ENCODE measurements at places on chromosomes 1 and 21. TPM values are rescaled to one million over a fixed set of nuclear protein-coding genes. Genes with fewer than 3 reads are reported as not detected.

Gene RORC
- 13.0 TPM for total RNA-seq

Gene KCNE2
- total RNA-seq, result not detected

Gene XCL1
- total RNA-seq, result 0.67 TPM

Gene OR2L8
- not detected for total RNA-seq

Gene WDR4
- total RNA-seq, result 4.8 TPM

Gene NTMT2
- total RNA-seq, result 5.9 TPM

Gene MYOM3
- 409 TPM for total RNA-seq

Gene ADCY10
- total RNA-seq, result 0.47 TPM

Gene GBP3
- total RNA-seq, result 7.4 TPM

Gene COL9A2
- total RNA-seq, result 0.45 TPM

Gene PLCH2
- 0.25 TPM for total RNA-seq

Gene RIPPLY3
- total RNA-seq, result not detected

Gene MATN1
- total RNA-seq, result not detected

Gene IRF6
- 48.5 TPM for total RNA-seq

Gene WNT2B
- total RNA-seq, result 2.0 TPM

Gene TMEM269
- not detected for total RNA-seq

Gene RAB3B
- total RNA-seq, result not detected

Gene SPRR5
- total RNA-seq, result not detected

Gene RXRG
- total RNA-seq, result 2.2 TPM

Gene HRNR
- not detected for total RNA-seq

Gene DSCAM
- not detected for total RNA-seq

Gene GNAT2
- not detected for total RNA-seq

Gene DMRTA2
- total RNA-seq, result not detected

Gene RIPK4
- total RNA-seq, result 0.17 TPM

Gene IVL
- total RNA-seq, result not detected

Gene CHI3L1
- total RNA-seq, result 1.0 TPM

Gene MROH9
- not detected for total RNA-seq

Gene C1orf167
- total RNA-seq, result 2.1 TPM

Gene OPRD1
- not detected for total RNA-seq

Gene TNFRSF9
- not detected for total RNA-seq

Gene STPG1
- total RNA-seq, result 4.9 TPM

Gene S100A14
- total RNA-seq, result 5.7 TPM

Gene MTMR11
- total RNA-seq, result 2.5 TPM

Gene AMY1A
- not detected for total RNA-seq

Gene CYP4Z1
- 0.30 TPM for total RNA-seq

Gene OR2W3
- total RNA-seq, result not detected

Gene SEMA6C
- 55.1 TPM for total RNA-seq

Gene ACTL8
- not detected for total RNA-seq

Gene GJB5
- total RNA-seq, result not detected

Data from left ventricle myocardium superior (tissue), 1 donor.